Cardiac muscle cell (in vitro differentiated cells and primary cell): ENCODE measurements at places on chromosomes 5 and 9. TPM values are rescaled to one million over a fixed set of nuclear protein-coding genes. Genes with fewer than 3 reads are reported as not detected.
A peak's percentile ranks its signal among the peaks of the same experiment; 100 is the strongest.

WNK2 gene
- total RNA-seq, result 31.6 and 92.2 TPM in 2 replicates

- no peak for DNase-seq
Measured at GRCh38 chr5:111775224-111775623, 18.2 kb upstream of the NREP start.

GRCh38 chr5:180683220-180683922 lies 34.0 kb upstream of the FLT4 start:
- no peak for DNase-seq

DNA sequence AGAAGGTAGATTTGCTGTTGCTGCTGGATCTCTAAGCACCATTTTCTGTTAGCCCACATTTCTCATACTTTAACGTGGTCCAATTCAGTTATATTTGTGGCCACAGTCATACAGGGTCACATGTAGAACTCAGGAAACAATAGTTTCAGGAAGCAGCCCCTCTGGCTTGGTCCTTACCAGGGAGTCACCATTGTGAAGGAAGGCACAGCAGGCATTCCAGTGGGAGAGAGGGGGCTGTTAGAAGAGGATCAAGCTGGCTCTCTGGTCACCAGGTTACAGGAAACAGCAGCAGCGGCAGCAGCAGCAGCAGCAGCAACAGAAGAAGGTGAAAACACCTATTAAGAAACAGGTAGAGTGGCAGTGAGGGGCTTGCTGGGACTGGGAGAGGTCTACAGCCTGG lies 14.5 kb downstream of the C9orf43 start:
- DNase-seq, result no peak

- no peak for DNase-seq
Measured at GRCh38 chr5:97531549-97531948, 348.5 kb upstream of the RIOK2 start.

GRCh38 chr5:132408456-132408855 lies 38.9 kb downstream of the SLC22A5 start:
- no peak for DNase-seq

- no peak for DNase-seq
Measured at GRCh38 chr5:69136293-69136692, 30.7 kb upstream of the CCNB1 start.

DNA sequence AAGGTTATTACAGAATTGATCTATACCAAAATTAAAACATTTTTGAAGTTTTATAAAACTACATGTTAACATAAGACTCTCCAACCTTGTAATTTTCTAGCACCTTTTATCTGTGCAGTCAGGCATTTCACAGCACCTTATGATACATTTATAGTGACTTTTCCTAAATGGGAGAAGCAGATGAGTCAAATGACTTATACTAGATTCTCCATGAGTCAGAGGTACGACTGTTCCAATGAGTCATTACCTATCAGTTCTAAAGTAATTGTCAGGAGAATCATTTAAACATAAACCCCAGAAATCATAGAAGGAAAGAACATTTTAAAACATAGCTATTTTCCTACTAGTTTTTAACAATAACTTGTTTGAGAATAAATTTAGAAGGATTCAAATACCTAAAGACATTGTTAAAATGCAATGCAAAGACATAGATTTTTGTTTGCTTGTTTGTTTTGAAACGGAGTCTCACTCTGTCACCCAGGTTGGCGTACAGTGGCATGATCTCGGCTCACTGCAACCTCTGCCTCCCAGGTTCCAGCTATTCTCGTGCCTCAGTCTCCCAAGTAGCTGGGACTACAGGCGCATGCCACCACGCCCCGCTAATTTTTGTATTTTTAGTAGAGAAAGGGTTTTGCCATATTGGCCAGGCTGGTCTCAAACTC lies 34.7 kb upstream of the DMXL1 start:
- no peak for DNase-seq

C7 gene
- 66.3 and 153 TPM in 2 replicates for total RNA-seq

GRCh38 chr5:164763206-164763605 lies 1257.8 kb downstream of the MAT2B start:
- no peak for DNase-seq

GRCh38 chr9:34123682-34124081 lies 2.8 kb downstream of the DCAF12 start:
- no peak for DNase-seq

- DNase-seq, result no peak
Measured at GRCh38 chr5:37661227-37661920, 178.5 kb downstream of the GDNF start.

DNA sequence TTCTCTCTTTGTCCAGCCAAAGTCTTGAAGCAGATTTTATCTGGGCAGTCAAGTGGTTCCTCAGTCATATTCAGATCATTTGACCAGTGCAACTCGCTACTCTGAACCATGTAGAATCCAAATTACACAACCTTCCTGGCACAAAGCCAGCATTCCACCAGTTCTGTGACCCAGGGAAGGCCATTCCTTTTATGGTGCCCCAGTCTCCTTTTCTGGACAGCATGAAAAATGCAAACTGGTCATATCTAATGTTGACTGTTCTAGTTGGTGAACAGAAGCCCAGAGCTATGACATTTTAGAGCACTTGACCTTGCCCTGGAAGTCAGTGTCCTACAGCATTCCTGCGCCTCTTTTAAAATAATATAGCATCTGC lies 364.6 kb downstream of the BRINP1 start:
- peak; percentile 3 for DNase-seq

SHB gene
- total RNA-seq, result 36.0 and 46.9 TPM in 2 replicates

- peak; percentile 45 for DNase-seq
Measured at GRCh38 chr5:71778678-71779276, 59.7 kb downstream of the CARTPT start.

PCDHB12 gene
- 9.5 and 17.7 TPM in 2 replicates for total RNA-seq

SPATA31A3 gene
- not detected in 2 replicates for total RNA-seq

- no peak for DNase-seq
Measured at GRCh38 chr5:135007305-135007704, 26.7 kb downstream of the PITX1 start.

- no peak for DNase-seq
Measured at GRCh38 chr5:175709276-175709781, 51.5 kb downstream of the HRH2 start.

ERAP2 gene
- not detected in 2 replicates for total RNA-seq

- peak; percentile 52 for DNase-seq
Measured at GRCh38 chr9:98809311-98810101, 2.0 kb downstream of the GALNT12 start.

DNA sequence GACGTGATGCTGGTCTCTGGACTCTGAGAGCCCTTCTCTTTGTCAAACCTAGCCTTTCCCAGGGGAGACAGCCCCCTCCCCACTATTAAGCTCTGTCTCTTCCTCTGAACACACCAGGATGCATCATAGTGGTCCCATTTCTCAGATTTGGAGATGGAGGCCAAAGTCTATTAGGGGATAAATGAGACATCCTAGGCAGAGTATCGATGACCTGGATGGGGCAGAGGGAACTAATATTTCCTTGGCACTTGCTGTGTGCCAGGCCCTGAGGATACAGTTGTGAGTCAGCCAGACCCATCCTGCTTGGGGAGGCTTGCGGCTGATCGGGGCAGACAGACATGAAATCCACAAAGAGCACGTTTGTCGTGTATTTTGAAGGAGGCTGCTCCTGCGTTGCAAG lies 5.2 kb downstream of the DNM1 start:
- no peak for DNase-seq

DNA sequence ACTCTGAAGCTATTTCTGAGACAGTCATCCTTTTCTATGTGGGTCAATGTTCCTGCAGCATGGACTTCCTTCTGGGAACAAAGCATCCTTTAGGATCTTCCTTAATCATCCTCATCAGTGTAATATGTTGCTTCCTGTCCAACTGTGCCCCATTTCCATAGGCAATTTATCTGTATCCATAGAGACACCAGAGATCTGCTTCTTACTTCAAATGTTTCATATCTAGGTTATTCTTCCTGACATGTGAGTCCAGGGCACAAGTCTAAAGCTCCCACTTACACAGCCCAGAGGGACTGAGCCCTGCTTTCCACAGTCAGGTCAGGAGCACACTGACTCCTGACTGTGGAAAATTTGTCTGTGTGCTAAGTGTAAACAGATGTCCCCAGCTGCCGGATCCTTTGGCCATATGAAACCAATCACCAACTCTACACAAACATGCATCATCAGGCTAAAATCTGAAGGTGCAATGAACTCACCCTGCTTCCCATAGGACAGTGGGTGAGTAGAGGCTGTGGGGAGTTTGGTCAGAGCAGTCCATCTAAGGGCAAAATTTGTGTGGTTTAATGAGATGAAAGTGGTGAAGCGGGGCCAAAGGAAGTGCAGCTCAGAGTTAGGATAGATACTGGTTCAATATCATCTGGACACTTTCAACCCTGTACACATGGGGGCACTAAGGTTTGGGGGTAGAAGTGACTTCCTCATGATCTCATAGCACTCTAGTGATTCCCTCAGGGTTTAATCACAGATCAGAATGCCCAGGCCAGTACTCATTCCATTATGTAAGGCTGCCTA lies 85.2 kb upstream of the TNC start:
- no peak for DNase-seq

GRCh38 chr5:89606939-89607534 lies 724.1 kb upstream of the MEF2C start:
- DNase-seq, result no peak

GRCh38 chr9:130138171-130138653 lies 34.0 kb upstream of the NCS1 start:
- DNase-seq, result peak; percentile 93

ATP10B gene
- 0.03 TPM in 1 of 2 replicates, not detected in the other for total RNA-seq

DNA sequence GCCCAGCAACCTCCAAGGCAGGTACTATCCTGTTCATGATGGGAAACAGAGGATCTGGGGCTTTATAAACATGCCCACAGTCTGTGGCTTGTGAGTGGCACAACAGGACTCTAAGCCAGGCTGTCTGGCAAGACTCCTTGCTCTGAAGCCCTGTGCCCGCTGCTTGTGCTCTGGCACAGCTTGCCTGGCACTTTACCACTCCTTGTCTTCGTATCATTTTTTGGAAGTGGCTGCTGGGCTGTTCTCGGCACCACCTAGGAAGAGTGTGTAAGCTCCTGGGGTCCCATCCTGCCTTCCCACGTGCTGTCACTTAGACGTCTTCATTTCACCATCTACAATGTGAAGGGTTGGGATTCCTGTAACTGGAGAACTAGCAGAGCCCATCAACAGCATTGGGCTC lies 59.3 kb upstream of the GLRX start:
- no peak for DNase-seq
